ENCODE measurements at places on chromosomes 12 and 14. TPM values are rescaled to one million over a fixed set of nuclear protein-coding genes. Genes with fewer than 3 reads are reported as not detected.

Gene RNF212B
- not detected for total RNA-seq

Gene HOXC5
- 1.1 TPM for total RNA-seq

Gene TAS2R20
- 0.76 TPM for total RNA-seq

DNA sequence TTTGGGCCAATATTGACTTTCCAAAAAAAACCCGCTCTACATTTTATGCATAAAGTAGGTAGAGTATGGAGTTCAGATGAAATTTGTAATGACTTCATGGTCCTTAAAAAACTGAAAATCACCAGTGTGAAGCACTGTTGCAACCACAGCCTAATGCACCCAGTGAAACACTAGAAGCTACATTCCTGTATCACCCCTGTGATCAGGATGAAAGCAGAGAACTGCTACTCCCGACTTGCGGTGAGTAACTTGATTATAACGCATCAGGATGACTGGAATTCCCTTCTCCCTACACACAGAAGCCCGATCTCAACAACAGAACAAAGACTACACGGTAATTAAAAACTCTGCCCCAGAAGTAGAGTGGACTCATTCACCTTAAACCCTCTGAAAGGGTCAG is 33.8 kb downstream of the SPTB start:
- no peak for DNase-seq

Gene KRT74
- total RNA-seq, result not detected

GRCh38 chr14:22502007-22502406 is 87.0 kb downstream of the DAD1 start:
- DNase-seq, result no peak

Gene REM2
- total RNA-seq, result 0.47 TPM

DNA sequence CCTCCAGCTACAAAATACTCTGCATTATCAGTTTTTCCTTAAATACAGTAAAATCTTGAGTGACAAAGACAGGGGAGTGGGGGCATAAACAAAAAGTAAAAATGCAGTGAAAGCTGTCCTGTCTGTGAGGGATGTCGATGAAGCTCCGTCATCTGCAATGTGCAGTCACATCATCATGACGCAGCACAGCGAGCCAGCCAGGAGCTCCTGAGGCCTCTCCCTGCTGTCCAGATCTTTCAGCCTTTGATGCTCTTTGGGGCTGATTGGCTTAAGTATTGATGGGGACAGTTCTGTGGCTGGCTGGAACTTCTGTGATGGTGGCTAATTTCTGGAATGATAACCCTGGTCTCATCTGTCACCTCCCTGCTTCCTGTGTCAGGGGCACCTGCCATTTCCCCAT is 54.6 kb upstream of the TRAF3 start:
- DNase-seq, result no peak

Gene LRRC10
- total RNA-seq, result not detected

DNA sequence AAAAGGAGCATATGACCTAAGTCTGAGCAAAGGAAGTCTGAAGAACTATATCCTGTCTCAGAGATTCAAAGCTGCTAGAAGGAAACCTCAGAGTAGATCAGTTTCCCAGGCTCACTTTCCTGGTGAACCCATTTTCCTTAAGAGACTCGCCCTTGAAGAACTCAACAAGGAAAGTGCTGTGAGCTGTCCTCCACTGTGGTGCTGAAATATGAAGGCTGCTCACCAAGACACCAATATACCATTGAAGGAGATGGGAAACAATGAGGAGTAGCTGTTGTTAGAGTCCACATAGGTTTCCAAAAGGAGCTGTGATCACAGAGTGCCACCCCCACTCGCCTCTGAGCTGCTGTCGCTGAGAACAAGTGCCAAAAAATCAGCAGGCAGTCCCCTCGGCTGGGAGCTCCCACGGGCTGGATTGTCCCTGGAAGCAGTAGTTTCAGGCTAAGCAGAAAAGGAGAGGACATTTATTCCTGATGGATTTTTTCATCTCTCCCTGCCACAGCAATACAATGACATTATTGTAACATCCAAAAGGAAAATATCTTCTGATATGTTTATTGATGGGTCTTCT is 282.1 kb downstream of the RPS29 start:
- DNase-seq, result no peak

GRCh38 chr12:76942267-76942666 is 63.4 kb upstream of the CSRP2 start:
- no peak for DNase-seq

GRCh38 chr14:77459072-77459723 is 1.3 kb downstream of the AHSA1 start:
- peak; percentile 65 for DNase-seq

Gene KLRB1
- total RNA-seq, result not detected

Gene EML5
- 1.8 TPM for total RNA-seq

DNA sequence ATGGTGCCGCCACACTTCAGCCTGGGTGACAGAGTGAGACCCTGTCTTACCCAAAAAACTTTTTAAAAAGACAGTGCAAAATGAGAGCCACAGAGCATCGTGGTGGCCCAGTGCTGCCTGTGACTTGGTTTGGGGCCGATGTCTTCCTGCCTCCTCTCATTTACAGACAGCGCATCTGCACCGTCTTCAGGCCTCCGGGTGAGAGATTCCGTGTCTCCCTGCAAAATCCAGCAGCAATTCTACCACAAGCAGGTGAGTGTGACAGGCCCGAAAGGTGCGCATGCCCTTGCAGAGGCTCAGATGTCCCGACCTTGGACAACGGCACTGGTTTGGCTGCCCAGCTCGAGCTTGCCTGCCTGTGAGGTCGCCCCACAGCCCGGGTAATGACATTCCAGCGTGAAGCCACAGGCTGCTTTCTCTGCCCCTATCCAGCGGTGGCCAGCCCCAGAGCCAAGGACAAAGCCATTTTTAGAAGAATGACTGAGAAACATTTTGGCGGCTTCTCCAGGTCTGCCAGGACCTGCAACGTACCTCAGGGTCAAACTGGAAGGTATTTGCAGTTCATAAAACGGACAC is 70.3 kb upstream of the RFLNA start:
- DNase-seq, result no peak

Gene STYK1
- total RNA-seq, result 4.4 TPM

DNA sequence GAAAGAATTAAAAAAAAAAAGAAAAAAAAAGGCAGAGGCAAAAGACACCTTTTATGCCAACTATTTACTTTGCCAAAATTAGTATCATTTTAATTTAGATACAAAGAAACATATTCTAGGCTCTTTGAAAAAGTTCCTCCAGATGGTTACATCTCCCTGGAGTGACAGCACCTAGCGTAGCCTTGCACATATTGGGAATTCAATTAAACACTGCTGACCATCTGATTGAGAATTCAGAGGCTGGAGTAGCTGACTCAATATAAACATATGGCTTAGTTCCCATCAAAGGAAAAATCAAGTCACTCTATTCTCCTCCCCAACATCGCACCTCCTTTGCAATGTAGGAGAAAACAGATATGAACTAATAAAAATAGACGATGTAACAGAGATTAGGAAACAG is 36.4 kb downstream of the ANKS1B start:
- DNase-seq, result no peak

GRCh38 chr12:130680451-130680990 is 35.6 kb downstream of the RIMBP2 start:
- DNase-seq, result no peak

DNA sequence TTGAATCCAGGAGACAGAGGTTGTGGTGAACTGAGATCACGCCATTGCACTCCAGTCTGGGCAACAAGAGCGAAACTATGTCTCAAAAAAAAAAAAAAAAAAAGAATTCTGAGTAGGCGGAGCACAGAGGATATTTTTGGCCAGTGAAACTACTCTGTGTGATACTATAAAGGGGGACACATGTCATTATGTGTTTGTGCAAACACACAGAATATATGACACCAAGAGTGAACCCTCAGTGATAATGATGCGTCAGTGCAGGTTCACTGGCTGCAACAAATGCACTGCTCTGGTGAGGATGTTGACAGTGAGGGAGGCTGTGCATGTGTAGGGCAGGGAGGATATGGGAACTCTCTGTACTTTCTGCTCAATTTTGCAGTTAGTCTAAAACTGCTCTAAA is 24.2 kb downstream of the FBXO21 start:
- no peak for DNase-seq

GRCh38 chr12:45522227-45522626 is 207.3 kb upstream of the ARID2 start:
- no peak for DNase-seq

Gene EML1
- total RNA-seq, result 7.4 TPM

DNA sequence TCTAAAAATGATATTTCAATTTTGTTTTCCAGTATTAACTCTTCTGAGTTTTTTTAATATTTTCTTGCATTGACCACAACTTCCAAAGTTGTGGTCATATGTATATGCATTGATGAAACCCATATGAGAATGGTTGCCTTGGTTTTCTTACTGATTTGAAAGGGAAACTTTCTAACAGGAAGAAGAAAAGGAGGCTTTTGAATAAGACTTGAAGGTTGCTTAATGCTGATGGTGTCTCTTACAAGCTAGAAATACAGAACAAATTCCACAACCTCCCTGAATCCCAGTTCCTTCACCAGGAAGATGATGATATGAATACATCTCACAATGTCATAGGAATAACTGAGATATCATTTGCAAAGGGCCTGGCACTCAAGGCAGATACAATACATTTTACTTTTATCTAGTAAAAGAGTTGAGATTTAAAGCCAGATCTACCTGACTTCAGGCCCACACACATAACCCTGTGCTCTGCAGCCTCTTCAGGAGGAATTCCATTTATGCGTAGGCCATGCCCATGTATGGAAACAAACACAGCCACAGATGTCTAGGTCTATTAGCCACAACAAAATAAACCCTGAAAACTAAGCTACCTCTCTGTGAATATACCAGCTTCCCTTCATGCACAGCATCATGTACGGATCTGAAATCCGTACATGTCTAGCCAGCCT is 165.4 kb upstream of the PLEKHG7 start:
- DNase-seq, result no peak

DNA sequence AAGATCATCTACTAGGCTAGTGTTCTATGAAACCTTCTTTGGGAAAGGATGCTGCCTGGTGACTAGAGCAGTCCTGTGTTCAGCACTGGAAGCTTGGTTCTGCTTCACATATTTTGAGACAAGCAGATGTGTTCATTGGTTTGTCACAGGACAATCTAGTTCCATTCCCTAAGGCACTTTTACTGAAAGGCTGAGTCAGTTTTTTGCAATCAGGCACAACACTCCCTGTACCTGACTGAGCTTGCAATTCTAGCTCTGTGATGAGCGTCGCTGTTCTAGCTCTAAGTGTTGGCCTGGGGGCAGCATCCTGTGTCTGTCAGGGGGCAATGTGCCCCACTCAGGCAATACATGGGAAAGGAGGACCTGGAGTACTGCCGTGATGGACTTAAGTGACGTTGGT is 144.4 kb downstream of the CAND1 start:
- no peak for DNase-seq

GRCh38 chr12:6084261-6084968 is 40.1 kb downstream of the VWF start:
- DNase-seq, result peak; percentile 60

DNA sequence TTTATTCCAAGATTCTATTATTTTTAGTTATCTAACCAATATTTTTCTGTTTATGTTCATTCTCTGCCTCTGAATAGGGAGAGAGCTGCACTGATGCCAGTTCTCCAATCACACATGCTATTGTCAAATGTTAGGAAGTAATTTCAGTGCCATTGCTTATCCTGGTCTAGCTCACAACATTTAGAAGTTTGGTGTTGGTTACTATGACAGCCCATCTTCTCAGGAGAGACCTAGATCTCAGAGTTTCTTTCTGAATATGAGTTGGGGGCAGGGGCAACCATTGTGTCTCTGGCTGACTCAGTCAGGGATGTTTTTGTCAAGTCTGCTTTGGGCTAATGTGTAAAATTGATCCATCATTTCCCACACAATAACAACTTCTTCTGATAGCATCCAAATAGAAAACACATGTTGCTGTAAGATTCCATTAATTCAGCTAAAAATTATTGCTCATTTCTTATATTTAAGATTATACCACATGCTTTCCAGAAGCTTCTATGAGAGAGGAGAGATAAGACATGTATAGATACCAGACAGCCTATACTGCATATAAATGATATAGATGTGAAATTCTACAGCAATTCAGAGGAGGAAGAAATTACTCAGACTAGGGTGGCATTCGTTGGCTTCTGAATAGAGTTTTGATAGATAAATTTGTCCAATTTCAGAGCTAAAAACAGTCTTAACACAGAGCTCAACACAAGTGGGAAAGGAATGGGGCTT is 64.8 kb downstream of the DACT1 start:
- no peak for DNase-seq

- no peak for DNase-seq
Measured at GRCh38 chr12:6547566-6547965, 8.3 kb downstream of the IFFO1 start.

DNA sequence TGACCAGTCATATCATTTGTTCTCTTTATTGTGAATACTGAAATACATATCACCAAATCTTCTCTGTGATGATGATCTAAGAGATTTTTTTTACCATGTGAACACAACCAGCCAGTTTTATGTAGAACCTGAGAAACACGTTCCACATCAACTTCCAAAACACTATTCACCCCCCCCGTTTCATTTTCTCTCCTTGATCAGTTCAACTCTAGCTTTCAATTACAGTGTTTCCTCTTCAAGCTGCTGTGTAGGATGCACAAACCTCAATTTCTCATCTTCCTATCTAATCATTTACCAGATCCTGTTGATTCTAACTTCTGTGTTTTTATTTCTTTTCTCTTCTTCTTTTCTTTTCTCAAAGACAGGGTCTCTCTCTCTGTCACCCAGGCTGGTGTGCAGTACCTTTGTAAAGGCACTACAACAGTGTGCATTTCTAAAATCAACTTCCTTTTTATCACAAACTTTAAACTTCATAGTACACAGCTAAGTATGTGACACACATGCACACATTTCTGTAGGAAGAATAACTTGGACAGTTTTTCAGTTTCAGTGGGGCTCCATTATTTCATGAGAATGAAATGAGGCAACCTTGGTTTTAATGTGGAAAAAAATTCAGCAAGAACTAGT is 149.9 kb upstream of the FBXO33 start:
- DNase-seq, result no peak

- no peak for DNase-seq
Measured at GRCh38 chr12:116130431-116130830, 147.1 kb downstream of the MED13L start.

All from HCT116 (cell line).